ENCODE measurements at places on chromosomes 11 and 22.
A peak's percentile ranks its signal among the peaks of the same experiment; 100 is the strongest.

DNA sequence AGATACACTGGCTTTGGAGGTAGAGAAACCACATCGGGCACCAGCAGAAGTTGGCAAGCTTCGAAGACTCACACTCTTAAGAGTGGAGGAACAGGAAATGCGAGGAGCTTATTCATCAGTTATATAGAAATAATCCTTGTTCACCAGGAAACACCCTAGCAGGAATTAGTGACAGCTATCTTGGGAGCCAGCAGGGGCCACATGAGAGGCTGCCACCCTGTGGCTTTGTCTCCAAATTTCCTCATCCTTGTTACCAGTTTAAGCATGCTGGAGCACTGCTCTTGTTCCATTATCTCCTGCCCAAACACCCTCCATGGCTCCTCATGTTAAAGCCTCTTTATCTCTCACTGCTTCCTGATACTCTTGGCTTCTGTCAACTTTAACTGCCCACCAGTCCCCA, 131.0 kb downstream of the PLEKHA7 start:
- no peak for DNase-seq

DNA sequence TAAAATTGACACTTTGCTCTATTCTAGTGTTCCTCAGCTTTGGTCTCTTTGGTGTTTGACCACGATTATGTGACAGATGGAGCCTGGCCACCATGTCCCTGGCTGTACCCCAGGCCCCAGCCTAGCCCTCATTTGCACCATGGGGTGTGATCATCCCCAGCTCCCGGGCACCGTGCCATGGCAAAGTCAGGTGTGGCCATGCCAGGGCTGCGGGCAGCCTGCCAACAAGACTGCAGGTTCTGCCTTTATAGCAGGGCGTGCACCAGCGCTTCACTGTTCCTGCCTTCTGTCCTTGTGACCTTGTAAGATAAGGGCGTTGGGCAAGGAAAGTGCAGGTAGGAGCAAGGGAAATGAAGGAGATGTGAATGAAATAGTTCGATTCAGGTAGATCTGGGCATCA, 22.4 kb upstream of the APOBEC3A start:
- DNase-seq = peak; percentile 53

- DNase-seq = no peak
Observed at GRCh38 chr22:32745251-32745995, 56.1 kb upstream of the TIMP3 start.

DNA sequence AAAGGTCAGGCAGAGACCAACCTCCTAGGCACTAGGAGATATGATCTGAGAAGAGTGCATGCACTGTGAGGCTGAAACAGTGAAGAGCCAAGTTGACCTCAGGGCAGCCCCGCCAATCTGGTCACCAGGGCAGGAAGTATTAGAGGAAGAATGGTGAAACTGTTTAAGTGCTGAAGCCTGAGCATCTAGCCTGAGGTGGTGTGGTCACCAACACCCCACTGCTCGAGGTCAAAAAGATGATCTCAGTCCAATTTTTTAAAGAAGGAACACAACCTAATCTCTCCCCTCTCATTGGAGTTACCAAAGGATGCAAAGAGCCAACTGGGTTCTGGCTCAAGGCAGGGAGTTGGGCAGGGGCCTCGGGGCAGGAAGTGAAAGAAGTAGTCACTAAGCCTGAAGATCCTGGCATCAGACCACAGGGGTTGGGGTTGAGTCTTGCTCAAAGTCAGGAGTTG, 4.0 kb downstream of the APBB1 start:
- DNase-seq = no peak

- DNase-seq = no peak
Observed at GRCh38 chr11:11659567-11660362, 38.0 kb upstream of the GALNT18 start.

GRCh38 chr11:122852796-122853160, 14.5 kb downstream of the CRTAM start:
- DNase-seq = no peak

- peak; percentile 44 for DNase-seq
Observed at GRCh38 chr11:5476186-5476819, 12.2 kb upstream of the OR52D1 start.

DNA sequence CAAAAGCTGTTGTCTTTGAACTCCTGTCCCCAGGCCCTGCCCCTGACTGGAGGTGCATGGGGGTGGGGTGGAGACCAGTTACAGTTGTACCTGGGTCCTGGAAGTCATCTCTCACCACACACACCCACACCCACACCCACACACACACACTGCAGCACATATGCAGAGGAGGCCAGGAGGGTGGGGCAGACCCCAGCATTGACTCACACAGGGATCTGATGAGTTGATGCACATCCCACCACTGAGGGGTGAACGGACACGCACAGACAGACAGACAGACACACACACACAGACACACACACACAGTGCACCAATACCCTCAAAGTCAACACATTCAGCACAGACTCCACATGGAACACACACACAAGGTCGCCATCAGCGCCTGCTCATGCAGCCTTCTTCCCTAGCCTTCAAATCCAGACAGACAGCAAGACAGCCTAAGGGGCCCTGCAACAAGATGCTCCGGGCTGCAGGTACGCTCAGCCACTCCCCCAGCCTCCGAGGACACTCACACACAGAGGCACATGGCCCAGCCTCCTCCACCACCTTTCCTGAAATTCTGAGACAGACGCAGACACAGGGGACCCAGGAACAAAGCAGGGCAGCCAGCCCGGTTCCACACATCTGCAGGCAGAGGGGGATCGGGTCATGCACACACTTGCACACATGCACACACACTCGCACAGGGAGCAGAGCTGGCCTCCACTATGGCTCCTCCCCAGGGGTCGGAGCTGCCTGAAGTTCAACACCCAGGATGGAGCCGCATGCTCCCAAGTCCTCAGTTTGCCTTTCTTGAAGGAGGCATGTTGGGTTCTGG, 26.5 kb downstream of the SYT7 start:
- DNase-seq = no peak

DNA sequence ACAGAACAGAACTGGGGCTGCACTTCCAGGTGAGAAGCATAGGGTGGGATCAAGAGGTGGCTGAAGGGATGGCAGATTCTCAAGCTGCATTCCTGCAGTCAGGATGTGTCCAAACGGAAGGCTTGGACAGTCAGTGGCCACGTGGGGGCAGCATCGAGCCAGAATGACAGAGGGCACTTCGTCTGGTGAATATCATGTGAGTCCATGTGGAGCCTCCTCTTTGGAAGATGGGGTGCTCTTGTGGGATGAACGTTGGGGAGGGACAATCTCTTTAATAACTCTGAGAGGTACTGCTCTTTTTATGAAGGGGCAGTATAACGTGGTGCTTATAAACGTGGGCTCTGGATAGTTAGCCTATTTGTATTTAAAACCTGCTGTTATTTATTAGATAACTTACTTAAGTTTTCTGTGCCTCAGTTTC, 154.9 kb upstream of the NAV2 start:
- peak; percentile 66 for DNase-seq

DNA sequence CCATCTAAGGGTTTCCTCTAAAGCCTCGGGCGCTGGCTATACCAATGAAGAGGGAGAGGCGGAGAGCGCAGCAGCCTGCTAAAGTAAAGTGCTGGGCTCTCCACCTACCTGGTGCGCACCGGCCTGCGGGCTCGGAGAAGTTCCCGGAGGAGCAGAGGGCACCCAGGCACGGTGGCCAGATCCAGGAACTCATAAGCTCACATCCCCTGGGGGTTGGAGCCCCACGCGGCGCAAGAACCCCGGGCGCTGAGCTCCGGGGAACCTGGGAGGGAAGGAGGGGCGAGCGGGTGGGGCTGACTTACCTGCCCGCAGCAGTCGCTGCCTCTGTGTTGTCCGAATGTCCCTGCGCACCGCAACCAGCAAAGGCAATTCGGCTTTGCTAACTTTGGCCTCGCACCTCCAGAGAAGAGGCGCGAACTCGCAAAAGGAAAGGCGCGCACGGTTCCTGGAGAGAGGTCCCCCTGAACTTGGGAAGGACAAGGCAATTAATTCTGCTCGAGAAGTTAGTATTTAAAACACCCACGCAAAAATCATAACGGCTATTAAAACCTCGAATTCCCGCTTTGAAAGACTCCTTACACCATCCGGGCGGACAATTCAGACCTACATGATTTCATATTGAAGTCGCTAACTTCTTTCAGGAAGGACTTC, 127.6 kb upstream of the C11orf58 start:
- DNase-seq = no peak

DNA sequence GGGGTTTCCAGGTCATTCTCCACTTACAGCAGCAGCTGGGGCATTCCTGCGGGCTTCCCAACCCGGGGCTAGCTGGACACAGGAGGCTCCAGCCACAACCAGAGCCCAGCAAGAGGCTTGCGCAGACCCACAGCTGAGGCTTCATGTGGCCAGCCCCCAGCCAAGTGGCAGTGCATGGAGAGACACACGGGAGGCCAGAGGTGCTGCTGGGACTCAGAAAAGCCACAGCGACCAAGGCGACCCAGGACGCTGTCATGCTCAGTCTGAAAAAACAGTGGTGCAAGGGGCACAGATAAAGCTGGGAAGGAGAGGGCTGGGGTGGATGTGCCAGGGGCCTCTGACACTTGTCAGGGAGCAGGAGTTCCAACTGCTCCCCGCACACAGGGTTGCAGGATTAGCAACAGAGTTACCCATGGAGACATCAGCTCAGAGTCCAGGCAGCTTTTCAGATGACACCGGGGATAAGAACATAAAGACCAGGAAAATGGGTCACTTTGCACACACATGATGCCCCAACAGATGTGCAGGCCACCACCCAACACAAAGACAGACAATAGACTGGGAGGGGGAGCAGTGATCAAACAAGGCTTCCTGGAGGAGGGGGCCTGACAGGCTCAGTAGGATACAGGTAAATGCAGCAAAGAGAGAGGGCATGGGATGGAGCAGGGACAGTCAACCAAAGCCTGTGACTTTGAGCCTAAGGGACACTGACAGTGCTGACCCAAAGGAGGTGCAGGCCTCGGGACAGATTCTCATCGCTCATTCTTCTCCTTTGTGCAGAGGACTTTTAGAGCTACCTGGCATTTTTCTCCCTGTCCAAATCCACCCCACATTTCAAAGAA, 6.9 kb upstream of the NEAT1 start:
- no peak for DNase-seq

GRCh38 chr11:78207532-78208256, 19.0 kb downstream of the USP35 start:
- DNase-seq = no peak

- peak; percentile 43 for DNase-seq
Observed at GRCh38 chr11:124622531-124623451, at the start of gene TBRG1. TSS of gene TBRG1 (plus strand) at chr11:124622864. CDS start at chr11:124623084, 220 bp downstream.

- no peak for DNase-seq
Observed at GRCh38 chr11:5153574-5154431, 754 bp downstream of the OR52A1 start.

DNA sequence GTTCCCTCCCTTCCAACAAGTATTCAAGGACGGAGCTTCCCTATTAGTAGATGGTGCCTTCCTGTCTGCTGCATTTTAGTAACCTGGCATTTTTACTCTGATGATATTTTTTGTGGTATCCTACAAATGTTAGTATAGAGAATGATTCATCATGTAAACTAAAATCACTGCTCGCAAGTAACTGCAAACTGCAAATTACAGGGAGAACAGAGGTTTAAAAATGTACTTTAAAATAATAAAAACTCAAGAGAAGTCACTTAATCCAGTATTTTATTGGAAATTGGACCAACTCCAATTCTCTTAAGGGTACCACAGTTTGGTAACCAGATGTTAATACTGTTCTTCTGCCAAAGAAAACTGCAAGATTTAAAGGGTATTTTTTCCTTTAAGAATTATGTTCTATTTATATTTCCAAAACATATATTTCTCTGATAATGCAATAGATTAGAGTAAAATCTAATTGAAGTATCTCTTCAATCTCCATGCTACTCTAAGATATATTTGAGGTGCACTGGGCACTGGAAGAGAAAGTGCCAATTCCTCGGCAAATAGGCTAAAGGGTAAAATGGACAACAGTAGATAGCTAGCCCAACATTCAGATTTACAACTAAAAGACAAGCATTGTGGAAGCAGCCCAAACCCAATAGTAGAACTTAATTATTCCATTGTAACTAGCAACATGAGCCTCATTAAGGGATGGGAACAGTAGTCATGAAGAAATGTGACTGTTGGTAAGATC, 298.0 kb downstream of the TTC28 start:
- no peak for DNase-seq

GRCh38 chr11:125948278-125949051, 2.6 kb downstream of the VSIG10L2 start:
- DNase-seq = no peak

GRCh38 chr11:14668731-14669301, 25.2 kb downstream of the PDE3B start:
- DNase-seq = no peak

GRCh38 chr11:79536155-79536917, 95.5 kb upstream of the TENM4 start:
- DNase-seq = no peak

GRCh38 chr11:88043149-88043548, 132.1 kb downstream of the RAB38 start:
- no peak for DNase-seq

DNA sequence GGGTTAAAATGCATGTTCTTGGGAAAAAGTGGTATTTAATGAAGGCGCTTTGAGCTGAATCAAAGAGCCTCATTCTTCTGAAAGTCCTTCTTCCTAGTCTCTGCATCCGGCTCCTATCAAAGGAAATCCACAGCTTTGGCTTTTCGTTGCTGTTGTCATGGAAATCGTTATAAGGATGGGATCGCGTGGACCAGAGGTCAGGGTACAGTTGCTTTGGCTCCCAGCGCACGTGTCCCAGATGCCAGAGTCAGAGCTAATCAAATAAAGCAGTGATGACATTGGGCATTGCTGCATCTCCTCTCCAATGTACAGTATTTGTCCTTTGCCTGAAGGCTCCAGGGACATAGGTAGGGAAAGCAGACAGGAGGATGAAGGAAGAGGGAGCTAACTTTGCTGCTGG, 181.9 kb downstream of the MYO18B start:
- no peak for DNase-seq

- DNase-seq = no peak
Observed at GRCh38 chr11:67052891-67053290, 3.8 kb upstream of the RHOD start.

- no peak for DNase-seq
Observed at GRCh38 chr11:68521969-68522652, 61.6 kb downstream of the PPP6R3 start.

GRCh38 chr11:57543593-57543992, 6.2 kb downstream of the SMTNL1 start:
- no peak for DNase-seq

Measured in NCI-H1694 (cell line).